ENCODE measurements at places on chromosomes 4 and X. TPM values are rescaled to one million over a fixed set of nuclear protein-coding genes. Genes with fewer than 3 reads are reported as not detected.

GRCh38 chrX:6227453-6227835, 1.2 kb downstream of the NLGN4X start:
- no peak for DNase-seq

DNA sequence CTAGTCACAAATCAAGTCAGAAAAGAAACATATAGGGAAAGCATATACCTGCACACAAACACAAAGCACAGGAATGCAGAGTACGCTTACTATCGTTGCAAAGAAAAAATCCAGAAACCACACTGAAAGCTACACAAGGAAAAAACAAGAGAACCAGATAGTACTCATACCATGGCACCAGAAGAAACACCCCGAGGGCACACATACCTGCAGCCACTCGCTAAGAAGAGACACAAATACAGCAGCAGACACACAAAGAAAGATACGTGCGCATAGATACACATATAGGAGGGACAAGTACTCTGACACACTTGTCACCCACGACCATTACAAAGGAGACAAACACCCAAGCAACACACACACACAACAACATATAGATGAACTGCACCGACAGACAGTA, 1.4 kb upstream of the SLC38A5 start:
- DNase-seq = no peak

The TKTL2 gene
- total RNA-seq = not detected

The RAB9B gene
- 0.07 TPM for total RNA-seq

Data from MCF 10A (cell line).